ENCODE measurements at places on chromosomes 4 and X. TPM values are rescaled to one million over a fixed set of nuclear protein-coding genes. Genes with fewer than 3 reads are reported as not detected.

Gene RGN
- 4.9 TPM for total RNA-seq

Gene MGAT4D
- not detected for total RNA-seq

Gene POF1B
- total RNA-seq, result under 0.01 TPM

Gene CT47A7
- not detected for total RNA-seq

Gene GRK4
- 33.4 TPM for total RNA-seq

Gene TLR10
- 0.74 TPM for total RNA-seq

Gene SFRP2
- total RNA-seq, result 2.7 TPM

Gene HTRA3
- total RNA-seq, result 2.0 TPM

Gene BMPR1B
- total RNA-seq, result 5.9 TPM

Gene CACNA1F
- not detected for total RNA-seq

Gene ADH6
- not detected for total RNA-seq

Gene SLC10A3
- 2.2 TPM for total RNA-seq
